ENCODE measurements at places on chromosomes 4 and X.

DNA sequence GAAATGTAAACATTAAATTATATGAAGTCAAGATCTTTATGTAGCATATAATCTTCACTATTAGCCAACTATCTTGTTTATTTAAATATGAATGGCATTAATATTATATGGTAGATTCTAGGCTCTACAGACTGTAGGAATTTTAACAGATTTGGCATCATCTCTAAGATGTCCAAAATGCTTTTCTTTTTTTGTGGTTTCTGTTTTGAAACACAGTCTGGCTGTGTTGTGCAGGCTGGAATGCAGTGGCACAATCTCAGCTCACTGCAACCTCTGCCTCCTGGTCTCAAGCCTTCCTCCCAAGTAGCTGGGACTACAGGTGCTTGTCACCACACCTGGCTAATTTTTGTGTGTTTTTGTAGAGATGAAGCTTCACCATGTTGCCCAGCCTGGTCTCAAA, 76.2 kb downstream of the ELOVL6 start:
- DNase-seq, result no peak

- no peak for DNase-seq
Measured at GRCh38 chrX:7706032-7706431, 136.9 kb upstream of the VCX start.

DNA sequence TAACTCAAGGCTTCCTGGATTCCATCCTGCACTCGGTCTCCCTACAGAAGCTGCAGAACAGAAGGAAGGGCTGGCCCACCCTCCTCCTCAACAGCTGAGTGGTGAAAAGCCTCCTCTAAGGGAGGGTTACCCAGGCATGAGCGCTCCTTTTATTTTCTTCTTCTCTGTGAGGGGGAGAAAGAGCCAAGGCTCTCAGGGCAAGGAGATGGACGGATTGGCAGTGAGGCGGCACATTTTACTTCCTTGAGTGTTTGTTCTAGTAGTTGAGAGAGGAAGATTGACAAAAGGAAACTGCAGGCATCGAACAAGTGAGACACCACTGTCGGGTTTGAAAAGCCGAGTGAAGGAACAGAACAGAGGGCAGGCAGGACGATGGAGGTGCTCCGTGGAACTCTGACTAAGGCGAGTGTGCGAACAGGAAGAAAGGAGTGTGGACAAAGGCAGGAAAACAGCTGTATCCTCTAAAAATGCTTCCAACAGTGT, 38.4 kb upstream of the STS start:
- DNase-seq, result no peak

DNA sequence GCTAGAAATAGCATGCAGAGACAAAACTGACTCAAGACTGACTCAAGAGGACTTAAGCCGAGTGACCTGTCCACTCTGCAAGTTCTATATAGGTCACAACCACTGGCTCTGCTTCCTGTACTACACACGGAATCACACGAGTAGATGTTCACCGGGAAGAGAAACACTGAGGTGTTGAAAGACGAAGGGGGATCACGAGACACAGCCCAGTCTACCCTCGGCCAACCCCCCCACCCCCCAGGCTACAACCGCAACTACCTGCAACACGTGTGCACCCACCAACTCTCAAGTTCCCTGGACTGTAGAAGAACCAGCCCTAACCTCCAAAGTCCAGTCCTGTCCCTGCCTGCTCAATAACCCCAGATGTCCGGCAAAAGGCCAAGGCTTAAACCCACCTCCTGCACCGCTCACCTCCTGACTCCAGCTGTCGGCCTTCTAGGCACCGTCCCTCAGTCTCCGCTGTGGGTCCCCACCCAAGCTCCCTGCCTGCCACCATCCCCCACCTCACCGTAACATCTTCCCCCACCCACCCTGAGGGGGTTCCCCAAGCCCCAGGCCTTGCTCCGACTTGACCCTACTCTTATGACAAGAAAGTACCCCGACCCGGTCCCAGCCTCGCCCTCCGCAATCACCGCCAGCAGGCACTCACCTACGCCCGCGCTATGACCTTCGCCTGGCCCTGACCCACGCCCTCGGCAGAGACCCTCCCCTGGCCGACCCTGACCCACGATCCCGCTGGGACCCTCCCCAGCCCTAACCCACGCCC, 739 bp downstream of the GAK start:
- no peak for DNase-seq

GRCh38 chr4:156779042-156779441, 192.6 kb downstream of the PDGFC start:
- DNase-seq, result no peak

DNA sequence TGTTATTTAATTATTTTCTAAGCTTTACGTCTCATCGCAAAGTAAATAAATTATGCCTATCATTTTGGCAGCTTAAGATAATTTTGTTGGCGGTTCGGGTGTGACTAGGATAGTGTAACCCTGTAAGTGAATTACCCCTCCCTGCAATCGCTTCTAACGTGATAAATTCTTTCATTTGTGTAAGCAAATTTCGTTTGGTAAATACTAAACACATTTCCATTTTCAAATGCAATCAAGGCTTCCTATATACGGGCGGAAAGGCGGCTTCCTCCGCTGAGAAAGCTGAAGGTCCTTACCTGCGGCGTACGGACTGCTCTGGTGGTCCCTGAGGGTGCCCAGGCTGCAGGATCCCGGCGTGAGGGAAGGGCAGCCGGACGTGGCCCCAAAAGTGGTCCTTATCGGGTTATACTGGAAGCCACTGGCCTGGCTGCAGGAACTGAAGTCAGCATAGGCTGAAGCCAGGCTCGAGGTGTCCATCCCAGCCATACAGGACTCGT, 403 bp downstream of the PHOX2B start:
- no peak for DNase-seq

DNA sequence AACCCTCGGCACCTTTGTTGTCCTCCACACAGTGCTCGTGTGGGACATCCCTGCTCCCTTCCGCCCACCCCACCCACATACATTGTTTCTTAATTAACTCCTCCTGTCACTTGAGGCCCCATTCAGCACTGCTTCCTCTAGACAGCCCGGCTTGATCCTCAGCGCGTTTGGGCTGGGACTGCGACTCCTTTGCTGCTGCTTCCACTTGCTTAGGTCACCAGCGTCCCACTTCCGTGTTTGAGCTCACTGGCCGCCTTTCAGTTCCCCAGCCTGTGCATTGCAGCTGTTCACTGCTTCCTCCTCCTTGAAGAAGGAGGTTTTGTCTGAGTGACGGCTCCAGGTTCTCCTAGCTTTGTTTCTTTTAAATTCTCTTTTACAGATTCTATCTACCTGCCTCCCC, 16.1 kb downstream of the RNF4 start:
- DNase-seq, result peak; percentile 21

- DNase-seq, result no peak
Measured at GRCh38 chr4:830601-831482, 4.9 kb upstream of the CPLX1 start.

DNA sequence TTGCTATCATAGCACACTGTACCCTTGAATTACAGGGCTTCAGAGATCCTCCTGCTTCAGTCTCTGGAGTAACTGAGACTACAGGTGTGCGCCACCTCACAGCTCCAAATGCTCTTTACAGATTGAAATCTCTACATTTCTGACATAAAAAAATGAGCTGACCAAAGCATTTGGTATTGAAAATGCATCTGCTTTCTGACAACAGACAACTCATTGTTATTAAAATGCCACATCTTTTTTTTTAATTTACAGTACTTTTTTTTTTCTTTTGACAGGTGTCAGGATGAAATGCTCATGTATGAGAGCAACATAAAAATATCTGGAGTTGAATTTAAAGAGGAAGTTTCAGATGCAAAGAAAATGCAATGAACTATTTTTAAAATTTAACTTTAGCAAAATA, 764.5 kb downstream of the TRAM1L1 start:
- no peak for DNase-seq

DNA sequence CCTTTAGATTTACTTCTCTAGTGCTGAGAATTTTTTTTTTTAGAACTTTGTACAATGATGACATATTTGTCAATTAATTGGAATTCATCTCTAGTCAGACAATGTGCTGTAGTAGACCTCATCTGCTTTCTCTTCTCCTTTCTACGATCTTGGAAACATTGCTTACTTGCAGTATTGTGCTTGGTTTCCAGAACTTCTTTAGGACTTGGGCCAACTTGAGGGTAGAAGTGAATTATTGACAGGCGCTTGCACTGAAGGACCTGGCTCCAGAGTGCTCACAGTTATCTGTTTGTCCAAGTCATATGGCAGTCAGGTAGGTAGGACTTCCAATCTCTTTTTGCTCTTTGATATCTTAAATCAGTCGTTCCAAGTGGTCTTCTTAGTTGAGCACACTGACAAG, 39.6 kb downstream of the FNIP2 start:
- DNase-seq, result no peak

- DNase-seq, result no peak
Measured at GRCh38 chr4:73817341-73817740, 19.1 kb upstream of the CXCL6 start.

DNA sequence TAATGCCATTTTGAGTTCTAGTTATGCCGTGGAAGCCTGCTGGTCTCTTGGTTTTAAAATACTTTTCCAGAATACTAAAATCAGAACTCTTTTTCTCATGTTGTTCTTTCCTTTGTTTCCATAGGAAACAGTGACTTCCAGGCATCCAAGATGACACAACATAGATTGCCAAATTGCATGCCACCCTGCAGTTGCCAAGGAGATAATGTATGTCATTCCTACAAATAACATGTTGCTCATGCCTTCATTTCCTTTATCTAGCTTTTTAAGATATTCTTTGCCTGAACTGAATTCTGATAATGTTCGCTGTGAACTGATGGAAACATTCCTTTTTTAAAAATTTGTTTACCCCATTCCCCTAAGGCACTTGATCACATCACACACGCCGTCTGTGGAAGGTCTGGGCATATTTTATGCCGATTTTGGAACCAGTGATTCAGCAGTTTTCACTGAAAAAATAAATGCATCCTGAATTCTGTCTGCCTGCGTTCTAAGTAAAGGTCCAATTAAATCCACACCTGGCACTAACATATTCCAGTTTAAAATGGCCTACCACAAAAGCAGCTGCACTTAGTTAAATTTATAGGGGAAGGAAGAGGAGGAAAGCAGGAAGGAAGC, 38.0 kb upstream of the COX7B2 start:
- DNase-seq, result no peak

GRCh38 chrX:45845142-45845541, 644.5 kb upstream of the DIPK2B start:
- DNase-seq, result no peak

- no peak for DNase-seq
Measured at GRCh38 chrX:113297437-113297836, 456.8 kb upstream of the AMOT start.

DNA sequence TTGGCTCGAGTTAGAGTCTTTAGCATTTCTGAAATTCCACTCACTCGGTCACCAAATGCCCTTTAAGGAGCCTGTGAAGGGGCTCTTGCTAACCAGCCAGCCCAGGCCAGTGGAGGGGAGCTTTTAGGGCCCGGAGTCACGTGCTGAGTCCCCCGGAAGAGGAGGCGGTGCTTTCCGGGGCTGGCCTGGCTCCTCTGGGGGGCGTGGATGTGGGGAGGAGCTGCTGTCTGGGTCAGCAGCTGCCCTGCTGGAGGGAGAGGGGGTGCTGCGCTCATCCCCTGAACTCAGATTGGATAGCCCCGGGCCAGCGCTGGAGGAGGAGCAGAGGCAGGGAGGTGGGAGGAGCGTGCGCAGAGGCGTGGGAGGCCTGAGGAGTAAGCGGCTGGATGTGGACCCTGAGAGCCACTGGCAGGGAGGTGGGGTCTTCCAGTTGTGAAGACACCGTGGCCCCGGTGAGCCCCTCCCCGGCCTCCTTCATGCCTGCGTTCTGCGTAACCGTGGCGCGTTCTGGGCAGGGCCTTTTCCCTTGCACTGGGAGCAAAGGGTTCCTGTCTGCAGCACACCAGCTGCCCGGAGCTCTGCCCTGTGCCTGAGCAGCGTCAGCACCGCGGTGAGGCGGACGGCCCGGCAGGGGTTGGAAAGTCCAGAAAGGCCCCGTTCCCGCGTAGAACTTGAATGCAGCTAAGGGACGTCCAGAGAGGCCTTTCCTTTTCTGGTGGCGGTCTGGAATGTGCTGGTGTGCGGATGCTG, 19.7 kb downstream of the MAEA start:
- peak; percentile 16 for DNase-seq

DNA sequence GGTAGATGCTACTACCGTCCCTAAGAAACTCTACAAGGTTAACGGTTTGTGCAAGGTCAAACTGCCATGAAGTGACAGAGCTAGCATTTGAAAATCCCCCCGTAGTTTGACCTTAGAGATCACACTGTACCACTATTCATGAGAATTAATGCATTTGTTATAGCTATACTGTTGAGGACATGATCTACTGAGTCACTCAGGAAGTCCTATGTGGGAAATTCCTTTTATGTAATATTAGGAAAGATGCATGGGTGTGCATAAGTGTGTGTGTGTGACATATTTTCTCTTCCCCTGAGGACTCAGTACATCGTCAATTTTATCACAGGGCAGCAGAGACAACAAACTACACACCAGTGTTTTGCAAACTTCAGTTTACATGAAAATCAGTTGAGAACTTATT, 141.1 kb downstream of the FBXW7 start:
- DNase-seq, result no peak

GRCh38 chrX:53990171-53990570, 54.1 kb downstream of the PHF8 start:
- no peak for DNase-seq

- DNase-seq, result no peak
Measured at GRCh38 chrX:56025872-56026571, 206.1 kb upstream of the KLF8 start.

DNA sequence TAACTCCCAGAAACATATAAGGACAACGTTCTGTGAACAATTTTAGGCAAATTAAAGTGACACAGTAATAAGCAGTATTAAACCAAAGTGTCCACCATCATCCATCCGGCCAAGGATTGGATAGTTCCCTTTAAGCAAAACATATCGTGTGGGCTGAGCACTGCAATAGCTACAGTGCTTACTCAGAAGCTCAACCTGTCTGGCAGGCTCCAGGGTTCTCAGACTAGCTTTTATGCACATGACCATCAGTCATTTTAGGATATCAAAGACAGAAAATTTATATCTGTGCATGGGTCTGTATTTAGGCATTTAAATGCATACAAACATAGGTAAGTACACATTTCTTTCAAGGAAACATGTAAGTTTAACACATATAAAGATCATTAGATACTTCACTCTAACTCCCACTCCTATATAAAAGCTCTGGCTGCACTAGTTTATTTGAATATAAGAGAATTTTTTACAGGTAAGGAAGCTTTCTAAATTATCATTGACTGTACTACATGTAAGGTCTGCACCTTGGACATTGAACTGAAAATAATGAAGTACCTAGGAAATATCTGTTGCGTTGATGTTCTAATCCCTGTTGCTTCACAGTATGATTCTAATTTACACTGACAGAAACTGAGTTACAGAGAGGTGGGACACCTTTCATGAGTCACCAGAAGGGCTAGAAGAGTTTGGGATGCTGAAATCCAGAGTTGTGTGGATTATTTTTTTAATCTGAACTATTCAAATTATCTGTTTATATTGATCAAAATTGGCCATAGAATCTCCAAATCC, 67.6 kb downstream of the ELOVL6 start:
- DNase-seq, result no peak

DNA sequence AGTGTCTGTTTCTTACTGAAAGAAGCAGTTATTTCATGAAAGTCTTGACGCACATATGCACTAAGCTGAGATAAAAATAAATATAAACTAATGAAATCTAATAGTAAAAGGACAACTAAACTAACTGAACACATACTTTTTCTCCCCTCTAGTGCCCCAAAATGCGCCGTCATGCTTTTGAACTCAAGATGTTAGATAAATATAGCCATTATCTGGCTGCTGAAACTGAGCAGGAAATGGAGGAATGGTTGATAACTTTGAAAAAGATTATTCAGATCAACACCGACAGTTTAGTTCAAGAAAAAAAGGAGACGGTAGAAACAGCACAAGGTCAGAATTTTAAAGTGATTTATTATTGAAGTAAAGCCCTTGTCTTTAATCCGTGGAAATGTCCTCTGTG, 70.2 kb downstream of the DOCK11 start:
- DNase-seq, result no peak
